ENCODE measurements at places on chromosomes 6 and 20.

DNA sequence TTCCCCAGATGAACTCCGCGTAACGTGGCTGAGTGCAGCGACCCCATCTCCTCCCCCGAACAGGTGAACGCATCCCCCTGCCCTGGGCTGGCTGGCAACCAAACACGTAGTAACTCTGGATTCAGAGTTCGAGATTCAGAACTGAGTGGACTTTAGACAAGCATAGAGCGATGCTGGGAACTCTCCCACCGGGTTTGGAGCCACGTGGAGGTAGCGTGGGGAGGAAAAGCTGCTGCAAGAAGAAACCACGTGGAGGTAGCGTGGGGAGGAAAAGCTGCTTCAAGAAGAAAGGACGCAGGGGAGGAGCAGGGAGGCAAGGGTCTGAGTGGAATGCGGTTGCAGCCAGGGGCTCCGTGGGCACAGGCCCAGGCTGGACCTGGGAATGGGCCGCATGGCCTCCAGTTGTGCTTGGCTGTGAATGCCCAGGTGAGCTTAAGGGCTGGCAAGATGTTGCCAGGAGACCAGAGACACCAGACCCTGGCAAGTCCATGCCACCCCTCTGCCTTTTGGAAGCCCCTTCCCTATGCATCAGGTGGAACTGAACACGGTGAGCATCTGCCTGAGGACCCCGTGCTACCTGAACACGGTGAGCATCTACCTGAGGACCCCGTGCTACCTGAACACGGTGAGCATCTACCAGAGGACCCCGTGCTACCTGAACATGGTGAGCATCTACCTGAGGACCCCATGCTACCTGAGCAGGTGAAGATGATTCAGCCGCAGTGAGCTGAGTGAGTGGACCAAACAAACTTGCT is 118.0 kb upstream of the FRMD1 start:
- DNase-seq = no peak

DNA sequence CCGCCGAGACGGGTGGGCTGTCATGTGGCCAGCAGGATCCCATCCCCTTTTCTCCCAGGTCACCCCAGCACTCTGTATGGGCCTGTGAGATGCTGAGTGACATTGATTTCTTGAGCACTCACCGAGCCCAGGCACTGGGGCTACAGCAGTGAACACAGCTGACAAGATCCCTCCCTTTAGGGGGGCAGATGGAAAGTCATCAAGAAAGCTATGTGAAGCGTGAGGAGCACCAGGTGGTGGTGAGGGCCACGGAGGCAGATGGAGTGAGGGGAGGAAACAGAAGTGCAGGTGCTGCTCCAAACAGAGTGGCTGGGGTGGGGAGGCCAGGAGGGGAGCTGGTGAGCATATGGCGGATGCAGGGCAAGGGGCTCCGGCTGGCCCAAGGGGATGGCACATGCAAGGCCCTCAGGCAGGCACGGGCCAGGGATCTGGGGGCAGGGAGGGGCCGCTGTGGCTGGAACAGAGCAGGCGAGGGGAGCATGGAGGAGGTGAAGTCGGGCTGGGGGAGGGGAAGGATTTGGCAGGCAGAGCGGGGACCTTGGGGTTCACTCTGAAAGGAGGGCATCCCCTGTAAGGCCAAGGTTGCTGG is 184.0 kb downstream of the BMP7 start:
- DNase-seq = no peak

GRCh38 chr6:86502497-86502896 is 434.8 kb upstream of the HTR1E start:
- no peak for DNase-seq

DNA sequence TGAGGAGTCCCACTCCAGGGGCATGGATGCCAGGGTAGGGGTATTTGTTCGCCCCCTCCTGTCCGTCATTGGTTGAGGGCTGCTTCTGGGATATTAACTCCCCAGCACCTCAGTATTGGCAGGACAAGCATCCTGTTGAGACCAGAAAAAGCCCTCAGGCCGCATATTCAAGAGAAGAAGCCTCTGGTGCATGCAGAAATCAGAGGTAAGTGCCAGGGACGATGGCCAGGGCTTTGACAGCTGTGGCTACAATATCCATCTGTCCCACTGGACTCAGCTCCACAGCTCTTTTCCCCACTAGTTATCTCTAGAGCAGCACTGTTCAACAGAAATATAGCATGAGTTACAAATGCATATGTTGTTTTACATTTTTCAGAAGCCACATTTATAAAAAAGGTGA is 651.3 kb downstream of the KIF16B start:
- no peak for DNase-seq

- DNase-seq = no peak
Measured at GRCh38 chr6:113529196-113529595, 327.9 kb upstream of the MARCKS start.

DNA sequence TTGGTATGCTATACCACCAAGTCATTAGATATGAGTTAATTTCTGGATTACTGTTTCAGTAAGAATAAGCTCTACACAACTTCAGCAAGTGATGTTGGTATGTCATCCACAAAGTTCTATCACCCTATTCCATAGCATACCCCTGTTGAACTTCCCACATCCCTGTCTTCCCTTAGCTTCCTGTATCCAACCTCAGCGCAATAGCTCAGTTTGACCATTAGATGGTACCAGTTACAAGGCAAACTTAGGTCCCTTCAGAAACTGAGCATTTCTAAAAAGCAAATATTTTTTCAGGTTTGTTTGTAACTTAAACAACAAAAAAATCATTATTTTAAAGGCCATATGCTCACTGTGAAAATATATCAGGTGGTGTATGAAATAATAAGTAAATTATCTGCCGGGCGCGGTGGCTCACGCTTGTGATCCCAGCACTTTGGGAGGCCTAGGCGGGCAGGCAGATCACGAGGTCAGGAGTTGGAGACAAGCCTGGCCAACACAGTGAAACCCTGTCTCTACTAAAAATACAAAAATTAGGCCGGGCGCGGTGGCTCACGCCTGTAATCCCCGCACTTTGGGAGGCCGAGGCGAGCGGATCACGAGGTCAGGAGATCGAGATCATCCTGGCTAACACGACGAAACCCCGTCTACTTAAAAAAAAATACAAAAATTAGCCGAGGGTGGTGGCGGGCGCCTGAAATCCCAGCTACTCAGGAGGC is 8.8 kb upstream of the MOG start:
- DNase-seq = peak; percentile 32

- DNase-seq = no peak
Measured at GRCh38 chr20:20827992-20828597, 115.7 kb upstream of the RALGAPA2 start.

- no peak for DNase-seq
Measured at GRCh38 chr6:170440437-170440836, 112.7 kb downstream of the PSMB1 start.

DNA sequence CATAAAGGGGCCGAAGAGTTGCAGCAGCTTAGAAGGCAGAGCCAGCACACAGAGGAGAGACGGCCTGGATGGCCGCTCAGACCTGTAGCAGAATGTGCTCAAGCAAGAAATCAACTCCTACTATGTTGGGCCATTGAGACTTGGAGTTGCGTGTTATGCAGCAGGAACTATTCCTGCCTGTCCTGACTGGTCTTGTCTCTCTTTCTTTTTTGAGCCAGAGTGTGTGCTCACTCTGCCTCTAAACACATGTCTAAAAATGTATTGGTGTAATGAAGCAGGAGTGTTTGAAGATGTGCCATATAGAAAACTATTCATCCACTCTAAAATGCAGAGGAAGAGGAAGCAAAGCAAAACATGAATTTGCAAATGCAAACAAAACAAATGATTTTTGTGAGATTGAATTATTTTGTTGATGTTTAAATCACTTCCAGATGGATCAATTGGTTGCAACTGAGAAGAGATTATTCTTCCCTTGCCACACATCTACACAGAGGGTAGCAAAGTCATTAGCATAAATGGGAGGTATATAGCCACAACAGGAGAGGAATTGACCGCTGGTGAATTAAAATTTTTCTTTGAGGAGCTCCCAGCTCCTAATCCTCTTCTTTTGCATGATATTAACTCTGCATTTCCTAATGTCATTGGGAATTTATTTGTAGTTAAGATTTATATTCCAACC is 20.4 kb upstream of the SYNJ2 start:
- DNase-seq = no peak

DNA sequence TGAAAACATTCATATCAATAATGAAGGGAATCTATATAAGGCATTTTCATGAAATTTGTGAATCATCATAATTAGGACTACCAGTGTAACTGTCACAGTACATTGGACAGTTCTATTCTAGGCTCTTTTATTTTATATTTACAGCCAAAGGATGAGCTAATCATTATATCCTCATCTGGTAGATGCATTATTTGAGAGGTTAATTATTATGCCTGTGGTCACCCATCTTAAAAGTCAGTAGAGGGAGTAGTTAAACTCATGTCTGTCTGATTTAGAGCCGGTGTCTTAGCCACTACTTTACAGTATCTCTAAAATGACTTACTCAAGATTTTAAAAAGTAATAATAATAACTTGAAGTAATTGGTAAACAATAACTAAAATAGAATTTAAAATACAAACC is 899.3 kb upstream of the MAP3K7 start:
- DNase-seq = peak; percentile 72

DNA sequence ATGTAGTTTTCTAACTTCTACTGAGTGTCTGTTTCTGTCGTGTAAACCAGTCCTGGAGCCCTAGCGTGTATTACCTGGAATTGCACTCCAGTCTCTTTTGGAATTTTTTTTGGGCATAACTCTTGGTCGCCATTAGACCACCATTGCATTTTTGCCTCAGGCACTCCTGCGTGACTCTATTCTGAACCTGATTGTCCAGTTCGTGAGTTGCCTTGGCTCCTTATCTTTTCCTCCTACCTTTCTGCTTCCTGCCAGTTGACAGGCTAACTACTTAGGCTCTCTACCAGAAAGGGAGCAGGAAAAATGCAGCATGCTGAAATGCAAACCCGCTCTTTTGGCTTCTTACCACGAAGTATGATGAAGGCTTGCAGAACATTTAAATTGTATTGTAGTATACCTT is 490.9 kb upstream of the SOX4 start:
- no peak for DNase-seq

DNA sequence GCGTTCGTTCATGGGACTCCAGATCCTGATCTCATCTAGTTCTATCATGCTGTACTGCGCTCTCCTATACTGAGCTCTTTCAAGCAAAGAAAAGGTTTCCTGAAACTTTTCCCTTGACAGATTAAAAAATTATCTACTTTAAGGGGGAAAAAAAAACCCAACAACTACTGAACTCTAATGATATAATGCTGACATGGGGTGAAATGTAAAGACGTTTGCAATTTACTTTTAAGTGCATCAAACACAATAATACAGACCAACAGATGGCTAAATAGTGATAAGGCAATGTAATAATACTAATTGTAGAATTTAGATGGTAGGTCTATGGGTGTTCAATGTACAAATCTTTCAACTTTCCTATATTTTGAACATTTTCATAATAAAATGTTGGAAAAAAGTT is 16.4 kb downstream of the TOMM34 start:
- DNase-seq = no peak

All from kidney glomerular epithelial cell (primary cell).